ENCODE measurements at places on chromosomes 16 and 17. TPM values are rescaled to one million over a fixed set of nuclear protein-coding genes. Genes with fewer than 3 reads are reported as not detected.
A peak's percentile ranks its signal among the peaks of the same experiment; 100 is the strongest.

NPIPA3 gene
- polyA plus RNA-seq: 7.0 TPM

ASPHD1 gene
- polyA plus RNA-seq: 6.1 TPM

CCL5 gene
- 4.2 TPM for polyA plus RNA-seq

SLFN12L gene
- polyA plus RNA-seq: 0.62 TPM

KCNH4 gene
- polyA plus RNA-seq: not detected

DNA sequence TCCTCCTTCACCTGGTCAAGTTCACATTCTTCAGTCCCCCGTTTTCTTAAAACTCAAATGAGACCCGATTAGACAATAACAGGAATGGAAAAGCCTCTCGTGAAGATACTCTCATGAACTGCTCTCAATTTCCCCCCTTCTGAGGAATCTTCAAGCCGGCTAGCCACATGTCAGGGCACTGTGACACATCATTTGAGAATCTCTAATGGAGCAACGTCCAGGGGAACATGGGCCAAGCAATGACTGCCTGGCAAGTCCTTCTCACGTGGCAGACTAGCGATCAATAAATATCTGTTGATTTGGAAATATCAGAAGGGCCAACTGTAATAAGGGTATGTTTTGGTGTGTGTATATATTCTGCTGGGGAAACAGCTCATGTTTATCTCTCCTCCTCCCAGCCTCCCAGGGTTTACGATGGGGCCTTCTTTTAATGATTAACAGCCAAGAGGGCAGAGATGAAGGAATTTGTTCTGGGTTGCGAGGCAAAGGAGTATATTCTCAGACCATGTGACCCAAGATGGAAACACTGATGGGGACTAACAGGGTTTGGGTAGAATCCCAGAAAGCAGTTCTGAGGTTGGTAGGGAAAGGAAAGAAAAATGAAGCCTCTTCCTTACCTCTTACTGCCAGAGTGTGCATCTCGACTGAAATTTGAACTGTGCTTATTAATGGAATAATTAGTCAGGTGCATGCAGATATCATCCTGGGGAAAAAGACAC lies 21.4 kb downstream of the TTLL6 start:
- DNase-seq: no peak

DNA sequence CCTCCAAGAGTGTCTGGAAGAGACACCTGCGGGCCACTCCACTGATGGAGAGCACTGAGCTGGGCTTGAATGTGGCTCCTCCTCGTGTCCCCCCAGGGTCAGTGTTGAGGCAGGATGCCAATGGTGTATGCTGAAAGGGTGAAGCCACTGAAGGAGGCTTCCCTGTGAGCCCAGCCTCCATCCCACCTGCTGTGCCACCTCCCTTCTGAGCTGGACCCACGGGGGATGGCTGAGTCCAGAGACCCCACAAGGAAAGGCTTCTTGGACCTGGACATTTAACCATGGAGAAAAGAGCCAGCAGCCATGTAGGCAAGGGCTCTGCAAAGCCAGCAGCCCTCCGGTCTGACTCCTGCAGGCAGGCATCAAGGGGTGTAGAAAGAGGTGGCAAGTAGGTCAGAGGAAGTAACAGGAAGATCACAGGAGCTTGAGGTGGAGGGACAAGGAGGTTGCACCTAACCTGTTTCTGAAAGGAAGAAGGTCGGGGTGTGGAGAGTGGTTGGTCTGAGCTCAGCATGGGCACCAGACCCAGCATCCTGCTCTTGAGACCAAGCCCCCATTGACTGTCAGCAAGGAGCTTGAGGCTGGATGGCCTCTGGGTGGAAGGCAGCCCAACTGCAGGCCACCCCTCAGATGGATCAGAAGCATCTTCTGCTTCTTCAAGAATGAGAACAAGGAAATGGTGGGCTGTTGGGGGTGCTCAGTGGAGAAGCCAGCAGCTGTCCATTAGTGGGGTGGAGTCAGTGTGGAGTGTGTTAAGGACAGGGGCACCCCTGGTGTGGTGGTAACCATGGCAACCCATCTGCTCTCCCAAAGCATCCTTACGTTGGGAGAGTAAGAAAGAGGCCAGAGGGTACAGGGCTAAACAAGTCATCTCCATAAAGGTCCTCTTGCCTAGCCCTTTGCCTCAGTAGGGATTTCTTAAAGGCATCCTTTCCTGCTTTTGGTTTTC lies 80.7 kb downstream of the PLD6 start:
- no peak for DNase-seq

DNA sequence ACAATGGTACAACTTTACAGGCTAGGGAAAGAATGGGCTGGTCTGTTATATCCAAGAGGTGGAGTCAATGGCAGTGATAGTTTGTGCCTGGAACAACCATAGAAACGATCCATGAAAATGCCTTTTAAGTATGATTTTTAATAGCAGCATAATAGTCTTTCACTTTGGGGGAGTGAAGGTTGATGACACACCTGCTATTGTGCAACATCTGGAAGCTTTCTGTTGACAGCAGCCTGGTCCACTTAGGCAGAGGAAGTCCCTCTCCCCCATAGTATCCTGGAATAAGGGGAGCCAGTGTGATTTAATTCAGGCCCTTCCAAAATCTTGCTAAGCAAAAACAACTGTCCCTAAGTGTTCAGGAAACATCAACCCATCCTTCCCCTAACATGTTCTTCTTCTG lies 56.3 kb upstream of the HS3ST4 start:
- no peak for DNase-seq

GRCh38 chr17:35878361-35878760 lies 1.8 kb downstream of the CCL5 start:
- no peak for DNase-seq

- no peak for DNase-seq
These were observed 4.6 kb upstream of the ZNF747 start for GRCh38 chr16:30539000-30539964.

- DNase-seq: no peak
These were observed 19.6 kb downstream of the AKAP1 start for GRCh38 chr17:57104461-57105175.

DNA sequence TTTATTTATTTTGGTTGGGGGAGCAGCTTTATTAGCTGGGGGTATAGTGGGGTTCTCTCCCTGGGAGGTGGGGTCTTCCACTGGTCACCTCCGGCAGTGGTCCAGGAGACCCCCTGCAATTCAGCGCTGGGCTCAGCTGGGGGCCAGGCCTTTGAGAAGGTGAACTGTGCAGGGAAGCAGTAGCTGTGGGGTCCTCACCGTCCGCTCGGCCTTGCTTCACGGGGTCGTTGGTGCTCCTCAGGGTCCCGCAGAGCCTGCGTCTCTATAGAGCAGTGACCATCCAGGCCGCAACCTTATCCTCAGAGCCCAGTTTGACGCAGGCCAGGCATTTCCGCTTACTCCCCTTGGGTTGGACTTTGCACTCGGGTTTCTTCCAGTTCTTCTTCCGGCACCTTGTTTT lies 1954.7 kb downstream of the TP53TG3F start:
- DNase-seq: no peak

- peak; percentile 76 for DNase-seq
These were observed 24.2 kb downstream of the B9D1 start for GRCh38 chr17:19338031-19338990.

- DNase-seq: no peak
These were observed 286.4 kb downstream of the GRIN2A start for GRCh38 chr16:9895817-9896216.

GRCh38 chr17:68587847-68588246 lies 13.3 kb downstream of the FAM20A start:
- no peak for DNase-seq
